WTC11 (cell line): ENCODE measurements at places on chromosomes 2 and 18.
A peak's percentile ranks its signal among the peaks of the same experiment; 100 is the strongest.

GRCh38 chr2:235002198-235003095 lies 50.6 kb downstream of the SH3BP4 start:
- no peak for DNase-seq
- H3K4me1 ChIP-seq, result peaks cover 73% of the 10 kb centered on the region
- H3K36me3 ChIP-seq, result peaks cover 16% of the 10 kb centered on the region
- no peaks in the 10 kb centered on the region for H3K27me3 ChIP-seq

GRCh38 chr18:13580991-13581390 lies 145.4 kb downstream of the FAM210A start:
- no peak overlapping the region for H3K4me3 ChIP-seq
- no peak for DNase-seq
- H3K36me3 ChIP-seq, result no peaks in the 10 kb centered on the region
- no peak overlapping the region for H3K27ac ChIP-seq
- no peaks in the 10 kb centered on the region for H3K27me3 ChIP-seq

GRCh38 chr18:31197676-31198075 lies 35.0 kb upstream of the DSC1 start:
- no peaks in the 10 kb centered on the region; the same call in 1 of the 2 replicates for H3K36me3 ChIP-seq
- H3K27ac ChIP-seq, result no peak overlapping the region
- peaks cover 21% of the 10 kb centered on the region for H3K4me1 ChIP-seq
- no peak overlapping the region for H3K4me3 ChIP-seq
- no peak for DNase-seq

GRCh38 chr2:127508631-127509034 lies 17.7 kb downstream of the IWS1 start:
- peaks cover 21% of the 10 kb centered on the region for H3K36me3 ChIP-seq
- H3K27me3 ChIP-seq, result no peaks in the 10 kb centered on the region
- H3K4me3 ChIP-seq, result no peak overlapping the region
- no peak for DNase-seq
- H3K4me1 ChIP-seq, result peaks cover 15% of the 10 kb centered on the region

GRCh38 chr2:64017811-64018700 lies 1.2 kb downstream of the VPS54 start:
- H3K4me1 ChIP-seq, result peaks cover 19% of the 10 kb centered on the region
- H3K27ac ChIP-seq, result peak overlapping the region; percentile 96
- H3K27me3 ChIP-seq, result no peaks in the 10 kb centered on the region
- H3K36me3 ChIP-seq, result no peaks in the 10 kb centered on the region
- peak overlapping the region; percentile 97 for H3K4me3 ChIP-seq
- DNase-seq, result no peak

GRCh38 chr2:70671092-70671675 lies 96.8 kb downstream of the ADD2 start:
- H3K27me3 ChIP-seq, result no peaks in the 10 kb centered on the region
- no peak overlapping the region for H3K27ac ChIP-seq
- DNase-seq, result no peak
- H3K4me1 ChIP-seq, result 0 out of 2 replicates have a peak, but pooled peaks cover 5% of the 10 kb centered on the region

GRCh38 chr2:191740016-191740419 lies 62.1 kb downstream of the NABP1 start:
- H3K4me3 ChIP-seq, result no peak overlapping the region
- no peaks in the 10 kb centered on the region for H3K27me3 ChIP-seq
- H3K27ac ChIP-seq, result no peak overlapping the region
- H3K4me1 ChIP-seq, result peaks cover 6% of the 10 kb centered on the region
- no peak for DNase-seq

DNA sequence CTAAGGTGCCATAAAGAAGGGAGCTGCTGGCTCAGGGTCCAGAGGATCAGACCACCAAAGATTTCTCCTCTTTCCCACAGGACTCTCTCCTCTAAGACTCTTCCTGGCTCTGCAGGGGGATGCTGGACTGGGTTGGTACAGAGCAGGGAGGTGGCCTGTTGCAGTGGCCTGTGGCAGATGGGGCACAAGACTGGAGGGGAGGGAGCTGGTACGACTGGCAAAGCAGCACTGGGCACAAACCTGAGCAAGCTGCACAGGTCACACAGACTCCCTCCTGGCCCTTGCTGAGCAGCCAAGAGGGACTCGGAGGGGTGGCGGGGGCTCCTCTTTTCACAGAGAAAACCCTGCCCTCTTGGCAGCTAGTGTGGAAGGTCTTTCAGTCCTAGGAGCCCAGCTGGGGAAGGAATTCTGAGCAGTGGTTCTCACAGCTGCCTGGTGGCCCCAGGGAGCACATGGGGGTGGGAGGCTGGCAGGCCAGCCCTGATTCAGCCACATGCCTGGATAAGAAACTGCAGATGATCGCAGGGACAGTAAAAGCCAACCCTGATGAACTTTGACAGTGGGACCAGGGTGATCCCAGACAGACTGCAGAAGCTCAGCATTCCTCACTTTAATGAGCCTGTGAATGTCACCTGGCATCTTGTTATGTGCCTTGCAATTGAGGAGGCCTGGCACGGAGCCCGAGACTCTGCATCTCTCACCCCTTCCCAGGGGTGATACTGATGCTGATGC lies 32.5 kb upstream of the ACAA2 start:
- peaks cover 24% of the 10 kb centered on the region for H3K4me1 ChIP-seq
- H3K27me3 ChIP-seq, result no peaks in the 10 kb centered on the region
- no peak overlapping the region for H3K4me3 ChIP-seq
- H3K27ac ChIP-seq, result no peak overlapping the region
- H3K36me3 ChIP-seq, result no peaks in the 10 kb centered on the region

DNA sequence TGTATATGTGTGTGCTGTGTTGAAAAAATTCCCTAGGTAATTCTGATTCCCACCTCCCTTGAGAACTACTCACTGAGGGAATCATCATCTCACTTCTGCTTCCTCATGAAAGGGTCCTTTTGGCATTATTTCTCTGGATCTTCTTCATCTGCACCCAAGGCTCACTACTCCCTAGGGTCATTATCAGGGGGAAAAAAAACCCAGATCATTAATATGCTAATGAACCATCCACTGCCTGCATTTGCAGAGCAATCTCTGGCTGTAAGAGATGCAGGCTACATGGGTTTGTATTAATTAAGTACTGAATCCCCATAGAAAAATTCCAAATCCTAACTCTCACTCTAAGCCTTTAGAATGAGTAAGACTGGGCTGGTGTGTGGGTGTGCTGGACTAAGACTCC lies 68.0 kb upstream of the IGFBP5 start:
- H3K36me3 ChIP-seq, result no peaks in the 10 kb centered on the region
- no peak overlapping the region for H3K4me3 ChIP-seq
- no peaks in the 10 kb centered on the region; the same call in 1 of the 2 replicates for H3K27me3 ChIP-seq
- no peak for DNase-seq
- peaks cover 51% of the 10 kb centered on the region for H3K4me1 ChIP-seq
- no peak overlapping the region for H3K27ac ChIP-seq

GRCh38 chr18:76499637-76500340 lies 4.7 kb upstream of the ZNF516 start:
- peak overlapping the region; percentile 18; the same call in 1 of the 2 replicates for H3K27ac ChIP-seq
- DNase-seq, result no peak
- H3K27me3 ChIP-seq, result peaks cover 37% of the 10 kb centered on the region
- H3K36me3 ChIP-seq, result no peaks in the 10 kb centered on the region
- H3K4me3 ChIP-seq, result no peak overlapping the region

DNA sequence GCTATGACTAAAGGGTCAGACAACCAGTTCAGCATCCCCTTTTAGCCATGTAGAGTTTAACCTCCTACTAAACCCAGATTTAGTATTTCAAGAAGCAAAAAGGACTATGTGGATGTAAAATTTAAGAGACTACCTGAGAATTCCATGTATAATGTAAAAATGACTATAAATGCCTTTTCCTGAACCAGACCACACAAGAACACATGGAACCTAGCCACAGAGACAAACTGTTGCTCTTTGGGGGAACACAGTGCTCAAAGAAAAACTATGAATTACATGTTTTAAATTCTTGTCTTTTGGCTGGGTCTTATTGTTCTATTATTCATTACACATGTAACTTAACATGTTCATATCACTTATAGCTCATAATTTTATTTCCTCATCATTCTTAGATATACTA lies 192.8 kb downstream of the DNER start:
- peaks cover 20% of the 10 kb centered on the region for H3K4me1 ChIP-seq
- DNase-seq, result no peak
- no peak overlapping the region for H3K27ac ChIP-seq

DNA sequence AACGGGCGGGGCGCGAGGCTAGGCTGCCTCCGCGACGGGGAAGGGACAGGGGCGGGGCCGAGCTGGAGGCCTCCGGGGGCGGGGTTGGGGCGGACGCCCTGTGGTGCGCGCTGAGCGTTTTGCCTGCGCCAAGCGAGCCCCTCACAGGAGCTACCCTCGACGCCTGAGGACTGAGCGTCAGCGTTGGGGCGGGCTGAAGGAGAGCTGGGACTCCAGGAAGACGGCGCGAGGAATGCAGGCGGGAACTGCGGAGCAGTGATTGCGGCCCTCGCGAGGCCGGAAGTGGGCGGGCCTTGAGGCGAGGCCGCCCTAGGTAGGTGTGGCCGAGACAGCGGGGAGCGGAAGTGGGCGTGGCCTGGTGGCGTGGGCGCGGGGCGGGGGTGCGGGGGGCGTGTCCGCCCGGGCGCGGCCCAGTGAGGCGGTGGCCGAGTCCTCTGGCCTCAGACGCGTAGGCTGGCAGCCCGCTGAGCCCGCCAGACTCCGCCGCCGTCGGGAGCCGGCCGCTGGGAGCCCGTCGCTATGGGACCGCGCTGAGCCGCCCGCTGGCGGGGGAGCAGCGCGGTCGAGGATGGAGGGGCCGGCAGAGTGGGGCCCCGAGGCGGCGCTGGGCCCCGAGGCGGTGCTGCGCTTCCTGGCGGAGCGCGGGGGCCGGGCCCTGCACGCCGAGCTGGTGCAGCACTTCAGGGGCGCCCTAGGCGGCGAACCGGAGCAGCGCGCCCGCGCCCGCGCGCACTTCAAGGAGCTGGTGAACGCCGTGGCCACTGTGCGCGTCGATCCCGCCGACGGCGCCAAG lies at the start of the genes SEPTIN10 and SOWAHC:
Gene SEPTIN10, minus strand, starts transcription at position 45 of the 793 bp plus-strand sequence. CDS start 139 bp downstream, outside the sequence.
Gene SOWAHC, plus strand, starts transcription at position 443 of the 793 bp plus-strand sequence. Its CDS starts 126 bp downstream, at position 569.
- peaks cover 14% of the 10 kb centered on the region for H3K27me3 ChIP-seq
- peak within 1 kb of the TSS; percentile 97 for H3K4me3 ChIP-seq
- H3K4me1 ChIP-seq, result peaks cover 44% of the 10 kb centered on the region
- no peaks in the 10 kb centered on the region for H3K36me3 ChIP-seq
- H3K27ac ChIP-seq, result peak within 1 kb of the TSS; percentile 98
- peak; percentile 96 for DNase-seq

DNA sequence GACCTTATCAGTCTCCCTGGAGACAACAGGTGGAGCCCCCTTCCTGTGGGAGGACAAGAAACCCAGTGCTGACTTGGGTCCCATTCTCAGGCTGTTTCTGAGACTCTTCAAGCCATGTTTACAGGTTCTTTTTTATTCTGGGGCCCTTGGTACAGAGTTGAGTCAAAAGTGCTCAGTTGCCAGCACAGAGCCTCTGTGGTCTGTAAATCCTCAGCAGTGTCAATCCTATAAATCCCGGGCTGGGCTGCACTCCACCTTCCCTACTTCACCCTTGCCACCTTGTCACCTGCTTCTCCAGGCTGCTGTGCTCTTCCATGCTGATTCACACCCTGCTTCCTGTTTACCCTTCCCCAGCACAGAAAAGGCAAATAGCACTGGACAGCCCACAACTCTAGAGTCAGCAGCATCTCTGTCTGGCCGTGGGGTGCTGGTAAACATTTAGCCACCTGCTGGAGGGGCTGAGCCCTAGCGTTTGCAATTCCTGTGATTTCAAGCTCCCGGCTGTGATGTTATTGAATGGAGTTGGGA lies 74.7 kb downstream of the TNFRSF11A start:
- no peaks in the 10 kb centered on the region for H3K27me3 ChIP-seq
- peaks cover 11% of the 10 kb centered on the region for H3K36me3 ChIP-seq
- H3K4me1 ChIP-seq, result peaks cover 22% of the 10 kb centered on the region
- peak; percentile 37 for DNase-seq

DNA sequence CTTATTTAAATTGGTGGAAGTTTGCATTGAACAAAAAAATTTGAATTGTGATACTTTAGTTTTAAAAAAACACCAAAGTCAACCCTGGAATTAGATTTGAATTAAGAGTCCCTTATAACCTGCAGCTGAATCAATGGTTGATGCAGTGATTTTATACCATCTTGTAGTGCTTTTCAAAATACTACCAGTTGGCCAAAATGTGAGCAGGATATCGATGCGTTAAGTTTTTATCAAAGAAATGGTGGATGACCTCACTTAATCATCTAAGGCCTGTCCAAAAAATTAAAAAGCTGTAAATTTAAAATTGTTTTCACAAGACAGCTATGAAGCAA lies 48.2 kb downstream of the OSBPL6 start:
- H3K27me3 ChIP-seq, result no peaks in the 10 kb centered on the region
- no peak for DNase-seq
- H3K27ac ChIP-seq, result no peak overlapping the region
- H3K4me1 ChIP-seq, result peaks cover 12% of the 10 kb centered on the region

GRCh38 chr2:102632380-102633175 lies 13.2 kb downstream of the SLC9A2 start:
- H3K36me3 ChIP-seq, result no peaks in the 10 kb centered on the region
- H3K4me3 ChIP-seq, result no peak overlapping the region
- no peak overlapping the region for H3K27ac ChIP-seq
- H3K4me1 ChIP-seq, result peaks cover 8% of the 10 kb centered on the region
- no peaks in the 10 kb centered on the region for H3K27me3 ChIP-seq

GRCh38 chr18:23737578-23737977 lies 48.3 kb downstream of the LAMA3 start:
- no peaks in the 10 kb centered on the region for H3K36me3 ChIP-seq
- H3K4me3 ChIP-seq, result no peak overlapping the region
- peaks cover 2% of the 10 kb centered on the region; the same call in 1 of the 2 replicates for H3K27me3 ChIP-seq
- peaks cover 16% of the 10 kb centered on the region for H3K4me1 ChIP-seq
- no peak overlapping the region for H3K27ac ChIP-seq

GRCh38 chr2:54543733-54544396 lies 87.7 kb downstream of the SPTBN1 start:
- no peak overlapping the region for H3K27ac ChIP-seq
- no peaks in the 10 kb centered on the region for H3K36me3 ChIP-seq
- peaks cover 9% of the 10 kb centered on the region for H3K4me1 ChIP-seq
- DNase-seq, result no peak

- H3K36me3 ChIP-seq, result 0 out of 2 replicates have a peak, but pooled peaks cover 3% of the 10 kb centered on the region
- H3K4me3 ChIP-seq, result no peak overlapping the region
- H3K27ac ChIP-seq, result no peak overlapping the region
- no peak for DNase-seq
Measured at GRCh38 chr2:121875585-121876185, 120.2 kb downstream of the TSN start.

GRCh38 chr2:129801575-129801974 lies 177.9 kb upstream of the RAB6C start:
- H3K27ac ChIP-seq, result no peak overlapping the region
- no peak for DNase-seq
- no peaks in the 10 kb centered on the region; the same call in 1 of the 2 replicates for H3K27me3 ChIP-seq
- H3K36me3 ChIP-seq, result no peaks in the 10 kb centered on the region
- H3K4me3 ChIP-seq, result no peak overlapping the region
- H3K4me1 ChIP-seq, result peaks cover 44% of the 10 kb centered on the region

DNA sequence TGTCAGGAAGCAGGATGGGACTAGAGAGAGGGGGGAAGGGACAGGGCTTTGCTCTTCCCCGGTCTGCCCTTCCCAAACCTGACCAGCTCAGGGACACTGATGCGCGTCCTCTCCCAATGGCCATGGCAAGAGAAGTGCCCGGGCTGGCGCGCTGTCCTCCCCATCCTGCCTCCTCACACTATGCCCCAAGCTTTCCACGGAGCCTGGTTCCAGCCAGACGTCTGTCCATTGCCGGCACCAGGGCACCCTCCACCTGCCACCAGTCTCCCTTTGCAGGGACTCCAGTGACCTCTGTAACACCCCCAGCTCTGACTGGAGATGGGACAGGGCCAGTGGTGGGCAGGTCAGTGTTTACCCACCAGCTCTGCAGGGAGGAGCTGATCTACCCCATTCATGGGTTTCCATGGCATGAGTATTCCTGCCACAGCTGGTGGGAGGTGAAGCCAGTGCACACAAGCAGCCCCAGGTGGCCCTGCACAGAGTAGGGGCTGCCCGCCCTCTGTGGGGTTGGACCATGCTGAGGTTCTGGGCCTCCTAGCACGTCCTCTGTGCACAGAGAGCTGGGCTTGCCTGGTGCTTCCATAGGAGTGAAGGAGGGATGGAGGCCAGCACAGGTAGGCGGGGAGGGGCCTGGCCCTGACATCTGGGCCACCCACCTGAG lies 109.5 kb downstream of the PXDN start:
- H3K36me3 ChIP-seq, result peaks cover 57% of the 10 kb centered on the region
- no peaks in the 10 kb centered on the region for H3K4me1 ChIP-seq
- H3K4me3 ChIP-seq, result no peak overlapping the region
- H3K27me3 ChIP-seq, result no peaks in the 10 kb centered on the region
